Tongue (tissue), 3 donors: ENCODE measurements at places on chromosomes 12 and 14. TPM values are rescaled to one million over a fixed set of nuclear protein-coding genes. Genes with fewer than 3 reads are reported as not detected.

The POP5 gene
- total RNA-seq, result 23.2 TPM

The PRKD1 gene
- 19.2 TPM for total RNA-seq

The CLEC1B gene
- total RNA-seq, result not detected

The KTN1 gene
- total RNA-seq, result 209 TPM

The TAS2R31 gene
- 17.7 TPM for total RNA-seq

The ITPR2 gene
- 31.4 TPM for total RNA-seq

The TAS2R43 gene
- total RNA-seq, result 20.5 TPM

The AVPR1A gene
- 27.1 TPM for total RNA-seq

DNA sequence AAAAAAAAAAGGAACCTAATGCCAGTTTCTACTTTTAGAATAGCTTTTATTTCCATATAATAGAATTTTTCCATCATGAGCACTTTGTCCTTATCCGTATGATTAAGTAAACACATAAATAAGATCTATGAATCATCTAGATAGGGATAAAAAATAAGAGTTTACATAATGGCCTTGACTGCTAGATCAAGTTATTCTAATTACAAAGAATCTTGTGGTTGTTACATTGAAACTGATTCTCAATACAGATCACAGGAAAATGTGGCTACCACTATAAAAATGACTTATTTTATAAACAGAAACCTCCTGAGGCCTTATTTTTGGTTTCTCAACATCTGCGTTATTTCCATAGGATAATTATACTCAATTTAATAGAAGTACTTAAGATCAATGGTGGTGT, 34.4 kb upstream of the NDUFA12 start:
- no peak for DNase-seq

DNA sequence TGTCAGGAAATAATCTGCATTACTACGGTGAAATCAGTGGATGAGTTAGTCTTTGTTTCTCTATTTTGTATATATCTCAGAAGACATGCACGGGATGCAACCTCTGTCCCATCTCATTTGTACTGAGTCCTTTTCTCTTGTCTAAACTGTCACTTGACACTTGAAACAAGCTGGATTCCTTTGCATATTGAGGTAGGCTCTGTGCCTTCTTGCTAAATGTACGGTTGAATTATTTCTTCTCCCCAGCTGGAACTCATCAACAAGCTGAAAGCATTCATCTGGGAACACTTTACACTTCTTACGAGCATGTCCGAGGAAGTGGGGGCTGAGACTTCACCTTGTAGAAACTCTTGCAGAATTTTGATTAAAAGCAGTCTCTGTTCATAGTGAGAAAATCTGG, 119.5 kb downstream of the VEZT start:
- DNase-seq, result peak; percentile 70

DNA sequence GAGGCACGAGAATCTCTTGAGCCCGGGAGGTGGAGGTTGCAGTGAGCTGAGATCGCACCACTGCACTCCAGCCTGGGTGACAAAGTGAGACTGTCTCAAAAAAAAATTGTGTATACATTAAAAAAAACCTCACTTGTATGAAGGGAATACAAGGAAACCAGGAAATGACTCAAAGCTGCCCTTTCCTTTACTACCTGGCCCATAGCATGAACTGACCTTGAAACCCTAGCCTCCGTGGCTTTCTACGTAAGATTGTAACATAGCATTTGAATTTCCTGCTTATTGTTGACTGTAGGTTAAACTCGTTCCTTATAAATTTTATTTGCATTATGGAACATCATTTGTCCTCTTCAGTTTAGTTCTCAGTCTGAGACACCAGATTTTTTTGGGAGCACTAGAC, 9.1 kb upstream of the DDX47 start:
- DNase-seq, result no peak

- DNase-seq, result no peak
These were observed 1543.5 kb downstream of the AACS start for GRCh38 chr12:126608607-126609175.

GRCh38 chr14:98932431-98933325, 339.3 kb downstream of the BCL11B start:
- no peak for DNase-seq

DNA sequence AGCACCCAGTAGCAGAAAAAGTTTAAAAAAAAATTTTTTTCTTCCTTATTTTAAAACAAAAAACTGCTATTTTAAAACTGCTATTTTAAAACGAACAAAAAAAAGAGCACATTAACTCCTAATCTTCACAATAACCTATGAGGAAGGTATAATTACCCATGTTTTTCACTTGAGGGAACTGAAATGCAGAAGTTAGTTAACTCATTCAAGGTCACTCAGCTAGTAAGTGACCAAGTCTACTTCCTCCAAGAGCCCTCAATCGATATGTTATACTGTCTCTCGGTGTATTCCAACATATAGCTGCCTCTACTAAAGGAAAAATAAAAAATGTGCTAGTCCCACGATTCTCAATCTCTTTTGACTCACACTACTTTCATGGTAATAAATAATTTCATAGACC, 7.8 kb downstream of the RPAP3 start:
- DNase-seq, result no peak

DNA sequence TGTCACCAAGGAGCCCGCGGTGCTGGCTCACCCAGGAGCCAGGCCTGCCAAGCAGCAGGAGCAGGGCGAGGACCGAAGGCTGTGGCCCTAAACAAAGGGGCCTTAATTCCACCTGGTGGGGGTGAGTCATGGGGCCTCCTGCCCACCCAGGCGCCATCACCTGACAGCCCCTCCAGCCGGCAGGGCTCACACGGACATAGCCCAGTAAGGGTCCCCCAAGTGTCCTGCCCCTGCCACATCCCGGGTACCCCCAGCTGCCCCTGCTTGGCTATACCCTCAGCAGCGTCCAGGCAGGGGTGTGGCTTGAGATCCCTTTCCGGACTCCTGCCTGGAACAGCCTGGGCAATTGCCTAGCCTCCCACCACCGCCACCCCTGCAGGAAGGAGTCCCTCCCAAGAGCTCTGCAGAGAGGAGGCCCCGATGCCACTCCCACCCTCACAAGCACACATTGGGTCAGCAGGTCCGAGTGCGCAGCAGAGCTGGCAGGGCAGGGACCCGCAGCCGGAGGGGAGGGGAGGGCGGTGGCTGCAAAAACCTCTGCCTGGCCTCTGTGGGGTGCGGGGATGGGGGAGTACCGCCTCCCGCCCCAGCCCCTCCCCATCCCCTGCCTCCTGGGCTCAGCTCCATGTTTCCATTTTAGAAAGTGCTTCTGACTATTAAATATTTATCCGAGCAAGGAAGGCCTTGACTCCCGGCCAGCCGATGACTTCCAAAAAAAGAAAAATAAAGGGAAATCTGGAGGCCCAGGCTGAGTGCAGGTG, 4.6 kb downstream of the AHNAK2 start:
- DNase-seq, result peak; percentile 77

GRCh38 chr12:131142891-131143657, 189.4 kb downstream of the ADGRD1 start:
- peak; percentile 19 for DNase-seq

DNA sequence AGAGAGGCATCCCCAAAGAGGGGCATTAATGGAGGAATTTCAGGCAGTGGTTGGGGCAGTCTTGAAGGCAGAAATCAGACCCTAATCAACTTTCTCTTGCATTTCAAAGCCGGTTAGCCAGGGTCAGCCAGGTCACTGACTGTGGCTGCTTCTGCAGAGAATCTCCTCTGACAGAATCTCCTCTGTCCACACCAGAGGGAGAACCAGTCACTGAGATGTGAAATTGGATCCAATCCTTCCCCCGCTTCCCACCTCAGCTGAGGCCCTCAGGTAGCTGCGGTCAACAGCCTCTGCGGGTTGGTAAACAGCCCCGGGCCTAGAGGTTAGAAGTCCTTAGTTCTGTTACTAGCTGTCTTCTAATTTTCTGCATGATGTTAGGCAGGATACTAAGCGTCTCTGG, 39.8 kb upstream of the NUAK1 start:
- DNase-seq, result no peak

DNA sequence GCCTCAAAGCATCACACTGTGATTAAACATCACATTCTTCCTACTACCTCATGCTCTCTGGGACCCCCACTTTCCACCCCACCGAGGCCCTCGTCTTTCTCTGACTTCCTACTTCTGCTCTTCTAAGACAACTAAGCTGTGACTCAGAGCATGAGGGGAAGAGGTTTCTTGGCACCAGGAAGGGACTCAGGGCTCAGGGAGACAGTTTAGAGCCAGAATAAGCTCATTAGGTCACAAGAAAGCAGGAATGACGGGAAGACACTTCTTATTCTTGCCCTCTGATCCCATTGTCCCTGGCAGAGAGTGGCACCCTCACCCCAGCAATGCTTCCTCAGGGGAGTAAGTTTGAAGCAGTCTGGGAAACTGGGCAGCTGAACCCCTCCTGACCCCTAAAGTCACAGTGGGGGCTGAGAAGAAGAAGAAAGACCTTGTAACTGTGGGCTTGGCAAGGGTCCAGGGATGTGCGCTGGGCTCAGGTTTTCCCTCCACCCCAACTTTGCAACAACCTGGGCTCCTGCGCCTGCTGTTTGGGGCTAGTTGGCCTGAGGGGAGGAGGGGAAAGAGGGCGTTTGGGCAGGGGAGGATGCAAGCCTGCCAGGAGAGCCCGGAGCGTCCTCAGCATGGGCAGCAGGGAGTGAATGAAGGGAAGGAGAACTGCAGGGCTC, 64.6 kb upstream of the ACTN1 start:
- DNase-seq, result peak; percentile 32

- no peak for DNase-seq
These were observed 248.7 kb downstream of the TTC6 start for GRCh38 chr14:37843954-37844607.

GRCh38 chr12:3325736-3326135, 165.3 kb upstream of the PRMT8 start:
- DNase-seq, result no peak
